ENCODE measurements at places on chromosomes 4 and X.

DNA sequence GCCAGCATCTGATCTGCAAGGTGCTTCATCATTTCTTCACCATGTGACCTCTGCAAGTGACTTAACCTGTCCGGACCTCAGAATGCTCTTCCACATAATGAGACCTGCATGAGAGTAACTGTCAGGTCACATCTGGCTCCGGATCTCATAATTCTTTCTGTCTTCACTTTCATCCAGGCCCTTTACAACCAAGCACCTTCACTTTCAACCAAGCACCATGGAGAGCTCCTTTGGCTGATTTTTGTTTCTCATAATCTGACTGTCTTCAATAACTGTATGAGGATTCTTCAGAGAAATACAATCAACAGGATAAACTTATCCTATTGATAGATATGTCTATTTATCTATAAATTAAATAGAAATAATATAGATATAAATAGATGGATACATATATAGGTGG, 148.1 kb downstream of the VCX3A start:
- no peak for DNase-seq

DNA sequence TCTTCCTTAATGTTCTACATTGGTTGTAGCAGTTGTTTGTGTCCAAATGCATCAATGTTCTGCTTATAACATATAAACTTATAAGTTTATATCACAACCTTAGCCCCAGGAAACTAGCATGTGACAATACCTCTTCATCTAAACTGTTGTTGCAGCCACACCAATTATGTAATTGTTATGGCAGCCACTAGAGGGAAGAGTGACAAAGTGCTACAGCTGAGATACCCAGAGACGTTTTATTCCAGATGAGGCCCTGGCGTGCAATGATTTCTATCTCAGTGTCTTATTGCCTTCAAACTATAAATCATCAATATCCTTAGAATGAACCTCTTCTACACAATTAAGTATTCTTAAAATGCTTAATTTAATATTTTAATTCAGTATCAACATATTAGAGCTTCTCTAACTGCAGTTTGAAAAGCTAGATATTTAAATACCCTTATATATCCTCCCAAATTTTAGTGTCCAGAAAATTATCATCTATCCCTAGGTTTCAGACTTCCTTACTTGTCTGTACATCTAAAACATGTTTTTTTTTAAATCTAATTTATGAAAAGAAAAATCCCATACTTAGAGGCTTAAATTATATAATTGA, 171.6 kb downstream of the PCDH10 start:
- no peak for DNase-seq

DNA sequence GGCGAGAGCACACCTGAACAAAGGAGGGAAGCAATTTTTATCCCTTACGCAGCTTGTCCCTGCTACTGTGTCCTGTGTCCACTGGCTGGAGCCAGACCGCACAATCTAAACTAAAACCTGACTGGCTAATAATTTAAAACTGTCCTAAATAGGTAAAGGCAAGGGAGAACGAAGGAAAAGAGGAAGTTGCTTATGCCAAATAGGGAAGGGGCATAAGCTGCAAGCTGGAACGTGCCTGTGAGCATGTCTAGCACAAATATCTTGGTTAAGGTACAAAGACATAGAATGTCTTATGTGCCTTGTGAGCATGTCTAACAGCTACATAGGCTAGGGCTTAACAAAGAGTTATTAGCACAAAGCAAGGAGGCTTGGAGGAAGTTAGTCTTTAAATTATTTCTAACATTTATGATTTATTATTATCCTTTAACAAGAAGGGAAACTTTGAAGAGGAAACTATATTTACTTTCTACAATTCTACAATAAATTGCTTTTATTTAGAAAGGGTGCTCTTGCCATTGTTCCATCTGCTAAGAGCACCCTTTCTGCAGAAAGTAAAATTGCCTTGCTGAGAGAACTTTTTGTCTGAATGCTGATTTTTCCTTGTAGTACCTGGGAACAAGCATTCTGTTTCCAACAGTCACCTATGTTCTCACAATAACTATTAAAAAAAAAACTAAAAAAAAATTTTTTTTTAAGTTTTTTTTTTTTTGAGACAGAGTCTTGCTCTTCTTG, 80.6 kb upstream of the CBR4 start:
- DNase-seq: no peak

DNA sequence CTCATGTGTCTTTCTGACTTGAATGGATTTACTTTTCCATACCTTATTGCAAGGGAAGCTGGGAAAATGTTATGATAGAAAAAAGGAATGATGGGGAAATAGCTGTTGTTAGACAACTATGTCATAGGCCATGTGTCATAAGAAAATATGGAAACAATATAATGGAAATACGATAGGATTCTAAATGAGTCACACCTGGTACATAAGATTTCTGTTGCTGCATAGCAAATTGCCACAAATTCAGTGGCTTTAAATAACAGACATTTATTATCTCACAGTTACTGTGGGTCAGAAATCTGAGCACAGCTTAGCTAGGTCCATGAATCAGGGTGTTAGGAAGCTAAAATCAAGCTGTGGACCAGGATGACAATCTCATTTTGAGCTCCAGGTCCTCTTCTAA, 44.6 kb upstream of the ANKRD50 start:
- no peak for DNase-seq

DNA sequence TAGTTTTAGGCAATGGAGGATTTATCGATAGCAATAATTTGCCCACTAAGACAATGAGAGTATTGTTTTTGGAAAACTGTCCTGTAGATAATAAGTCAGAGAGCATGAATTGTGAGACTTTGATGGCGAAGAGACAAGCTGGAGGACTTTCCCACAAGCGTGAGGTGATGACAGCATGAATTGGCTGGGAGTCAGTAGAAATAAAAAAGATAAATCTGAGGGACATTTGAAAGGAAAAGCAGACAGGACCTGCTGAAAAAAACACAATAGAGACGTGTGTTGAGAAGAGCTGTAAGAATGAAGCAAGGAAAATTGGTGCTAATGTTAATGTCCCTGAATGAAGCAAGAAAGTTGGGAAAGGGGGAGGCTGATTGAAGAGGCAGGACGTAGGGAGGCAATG, 233.5 kb downstream of the DCTD start:
- DNase-seq: no peak

DNA sequence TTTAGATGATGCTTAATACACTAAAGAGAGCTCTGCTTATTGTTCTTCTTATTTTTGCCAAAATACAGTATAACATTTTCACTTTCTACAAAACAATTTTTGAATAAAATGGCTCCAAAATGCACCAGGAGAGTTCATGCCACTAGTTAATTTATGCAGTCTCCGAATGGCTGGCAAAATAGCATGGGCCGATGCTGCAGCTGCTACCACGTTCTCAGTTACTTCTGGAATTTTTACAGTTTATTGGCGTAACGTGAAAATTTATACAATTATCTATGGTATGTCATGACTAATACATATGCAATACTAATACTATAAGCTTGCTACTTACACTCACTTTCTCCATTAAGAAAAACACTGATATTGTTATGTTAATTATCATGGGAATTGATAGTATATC, 16.5 kb downstream of the KLHL13 start:
- no peak for DNase-seq

DNA sequence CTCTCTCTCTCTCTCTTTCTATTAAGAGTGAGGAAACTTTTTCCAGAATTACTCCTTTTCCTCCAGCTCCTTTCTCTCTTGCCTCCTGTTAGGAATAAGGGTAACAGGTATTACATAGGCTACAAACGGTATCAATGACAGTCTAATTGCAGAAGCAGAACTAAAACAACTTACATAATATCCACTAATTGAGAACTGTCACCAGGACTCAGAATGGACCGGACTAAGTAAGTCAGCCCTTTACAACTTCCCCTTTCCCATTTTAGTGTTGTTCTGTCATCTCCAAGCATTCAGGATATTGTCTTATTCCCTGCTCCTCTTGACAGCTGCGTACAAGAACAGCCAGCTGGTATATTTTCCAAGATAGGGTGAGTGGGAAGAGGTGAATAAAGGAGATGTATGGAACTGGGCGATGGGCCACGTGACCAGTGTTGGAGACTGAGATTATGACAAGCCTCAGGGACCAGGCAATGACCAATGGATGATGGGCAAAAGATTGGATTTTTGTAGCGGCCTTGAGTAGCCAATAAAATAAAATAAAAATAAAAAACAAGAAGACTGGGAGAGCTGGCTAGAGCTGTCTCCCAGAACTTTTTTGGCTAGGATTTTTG, 2.3 kb upstream of the FNIP2 start:
- DNase-seq: no peak

Measured in 8988T (cell line).